ENCODE measurements at places on chromosomes 13 and 19.

- peak; percentile 56 for DNase-seq
Observed at GRCh38 chr19:40718774-40719391, 2.0 kb downstream of the ITPKC start.

DNA sequence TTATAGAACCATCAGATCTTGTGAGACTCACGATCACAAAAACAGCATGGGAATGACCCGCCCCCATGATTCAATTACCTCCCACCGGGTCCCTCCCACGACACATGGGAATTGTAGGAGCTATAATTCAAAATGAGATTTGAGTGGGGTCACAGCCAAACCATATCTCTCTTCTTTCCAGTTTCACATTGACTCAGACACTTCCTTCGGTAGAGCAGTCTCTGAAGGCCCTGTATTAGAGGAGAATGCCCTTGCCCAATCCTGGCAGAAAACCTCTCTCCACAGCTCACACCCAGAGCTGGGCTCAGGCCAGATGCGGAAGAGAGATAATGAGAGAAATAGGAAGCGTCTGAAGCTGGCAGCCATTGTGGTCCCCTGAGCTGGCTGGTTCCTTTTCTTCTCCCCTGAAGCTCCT lies 72.4 kb upstream of the CLDN10 start:
- peak; percentile 65 for DNase-seq

- DNase-seq: no peak
Observed at GRCh38 chr19:29967623-29968022, 25.6 kb downstream of the URI1 start.

DNA sequence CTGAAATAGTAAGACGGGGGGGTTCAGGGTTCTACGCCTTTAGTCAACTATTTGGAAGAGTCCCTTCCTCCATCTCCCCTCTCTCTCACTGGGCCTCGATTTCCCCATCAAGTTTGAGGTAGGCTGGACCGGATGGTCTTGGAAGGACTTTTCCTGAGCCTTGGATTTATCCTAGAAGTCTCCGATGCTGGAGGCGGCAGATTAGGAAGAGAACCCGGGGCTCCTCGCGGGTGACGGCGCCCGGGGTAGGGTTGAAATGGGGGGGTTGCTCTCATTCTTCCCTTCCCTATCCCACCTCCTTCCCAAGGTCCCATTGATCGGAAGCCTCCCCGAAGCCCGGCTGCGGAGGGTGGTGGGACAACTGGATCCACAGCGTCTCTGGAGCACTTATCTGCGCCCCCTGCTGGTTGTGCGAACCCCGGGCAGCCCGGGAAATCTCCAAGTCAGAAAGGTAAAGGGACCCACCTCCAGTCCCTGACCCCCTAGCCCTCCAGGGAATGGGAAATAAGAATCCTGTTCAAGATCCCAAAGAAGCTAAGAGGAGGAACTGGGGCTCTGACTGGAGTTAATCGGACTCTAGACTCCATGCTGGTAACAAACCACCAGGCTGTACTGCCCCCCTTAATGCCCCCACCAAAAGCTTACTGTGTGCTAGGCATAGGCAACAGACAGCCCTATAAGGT lies 781 bp downstream of the QPCTL start:
- peak; percentile 82 for DNase-seq

GRCh38 chr19:16207490-16208025 lies 9.8 kb downstream of the AP1M1 start:
- peak; percentile 0 for DNase-seq

DNA sequence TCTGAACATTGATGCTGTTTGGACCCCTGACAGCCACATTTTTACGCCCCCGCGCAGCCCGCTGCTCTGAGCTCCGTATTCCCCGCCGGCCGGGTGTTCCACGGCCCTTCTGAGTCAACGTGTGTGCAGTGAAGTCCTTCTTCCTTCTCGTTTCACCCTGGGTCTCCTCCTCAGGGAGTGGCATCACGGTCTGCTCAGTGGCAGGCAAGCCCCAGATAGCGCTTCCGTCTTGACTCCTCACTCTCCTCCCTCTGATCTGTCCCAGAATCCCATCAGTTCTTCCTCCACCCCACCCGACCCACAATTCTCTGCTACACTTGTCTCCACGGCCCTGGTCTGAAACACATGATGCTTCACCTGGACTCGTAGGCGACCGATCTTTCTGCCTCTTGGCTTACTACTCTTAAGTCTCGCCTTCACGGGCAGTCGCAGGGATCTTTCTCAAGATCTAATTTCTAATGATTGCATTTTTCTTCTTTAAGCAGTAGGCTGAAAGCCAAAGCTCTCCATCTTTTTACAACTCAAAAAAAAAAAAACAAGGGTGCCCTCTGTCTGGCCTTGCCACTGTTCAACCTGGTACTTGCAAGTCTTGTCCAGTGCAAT lies 33.9 kb downstream of the CCNE1 start:
- peak; percentile 54 for DNase-seq

Measured in GM12865 (cell line).